ENCODE measurements at places on chromosomes 1 and 21.

GRCh38 chr1:90558754-90559378 is 158.2 kb downstream of the BARHL2 start:
- ATAC-seq = no peak

GRCh38 chr21:45074048-45074817 is at the start of gene ADARB1:
Gene ADARB1 (plus strand): TSS chr21:45074580. CDS start chr21:45171657, 97,077 bp downstream.
- peak; percentile 52 for ATAC-seq

GRCh38 chr1:179052776-179053175 is 27.1 kb downstream of the FAM20B start:
- no peak for ATAC-seq

- ATAC-seq = no peak
These were observed 179.5 kb downstream of the PTPRU start for GRCh38 chr1:29415861-29416260.

- ATAC-seq = peak; percentile 67
These were observed 51.7 kb downstream of the ITPKB start for GRCh38 chr1:226687426-226687825.
